ENCODE measurements at places on chromosomes 5 and 9.

DNA sequence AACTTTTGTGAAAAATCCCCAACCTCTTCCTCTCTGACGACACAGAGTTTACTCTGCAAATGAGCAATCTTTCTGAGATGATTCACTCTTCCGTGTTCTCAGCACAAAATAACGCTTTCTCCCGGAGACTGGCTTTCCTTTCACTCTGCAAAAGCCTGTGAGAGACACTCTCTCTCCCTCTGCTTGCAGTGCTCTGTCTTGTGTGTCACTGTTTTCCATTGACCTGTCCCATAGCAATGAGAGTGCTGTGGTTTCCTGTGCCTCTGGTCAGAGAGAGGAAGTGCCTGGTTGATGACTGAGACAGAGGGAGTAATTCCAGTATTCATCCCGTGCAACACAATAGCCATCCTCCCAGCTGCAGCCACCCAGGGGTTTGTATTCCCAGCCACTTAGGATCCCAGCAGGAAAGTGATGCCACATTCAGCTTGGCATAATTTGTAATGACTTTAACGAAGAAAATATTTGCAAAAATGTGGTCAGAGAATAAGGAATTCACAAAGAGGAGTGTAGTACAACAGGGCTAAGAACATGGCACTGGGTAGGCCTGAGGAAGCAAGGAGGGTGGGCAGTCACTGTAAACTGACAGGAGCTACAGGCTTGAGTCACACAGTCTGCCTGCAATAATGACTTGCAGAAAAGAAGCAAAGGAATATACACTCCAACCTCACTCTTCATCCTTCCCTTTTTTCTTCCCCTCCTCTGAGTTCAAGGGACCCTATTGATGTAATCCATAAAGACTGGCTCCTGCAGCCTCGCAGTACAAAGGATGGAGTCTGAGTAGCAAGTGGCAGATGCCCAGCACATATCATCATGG lies 463.5 kb upstream of the RGMB start:
- no peak for DNase-seq
- no peaks in the 10 kb centered on the region for H3K36me3 ChIP-seq
- no peak overlapping the region for H3K4me3 ChIP-seq
- no peaks in the 10 kb centered on the region for H3K27me3 ChIP-seq
- H3K4me1 ChIP-seq = no peaks in the 10 kb centered on the region

DNA sequence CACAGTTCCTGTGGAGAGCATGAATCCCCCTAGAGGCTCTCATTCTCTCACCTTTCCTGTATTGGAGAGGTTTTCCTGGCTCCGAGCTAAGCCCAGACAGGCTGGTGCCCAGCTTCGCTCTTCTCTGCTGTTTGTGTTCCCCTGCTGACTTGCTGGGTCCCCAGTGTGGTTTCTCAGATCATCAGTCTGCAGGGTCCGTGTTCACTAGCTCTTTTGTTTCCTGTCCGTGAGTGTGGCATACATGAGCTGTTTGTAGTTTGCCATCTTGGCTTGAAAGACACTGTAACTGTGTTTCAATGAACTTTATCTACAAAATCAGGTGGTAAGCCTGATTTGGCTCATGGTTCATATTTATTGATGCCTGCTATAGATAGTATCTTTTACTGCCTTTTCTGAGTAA lies 23.8 kb downstream of the LOX start:
- H3K36me3 ChIP-seq = no peaks in the 10 kb centered on the region
- no peaks in the 10 kb centered on the region for H3K4me1 ChIP-seq
- no peak overlapping the region for H3K27ac ChIP-seq
- H3K4me3 ChIP-seq = no peak overlapping the region
- H3K27me3 ChIP-seq = no peaks in the 10 kb centered on the region

DNA sequence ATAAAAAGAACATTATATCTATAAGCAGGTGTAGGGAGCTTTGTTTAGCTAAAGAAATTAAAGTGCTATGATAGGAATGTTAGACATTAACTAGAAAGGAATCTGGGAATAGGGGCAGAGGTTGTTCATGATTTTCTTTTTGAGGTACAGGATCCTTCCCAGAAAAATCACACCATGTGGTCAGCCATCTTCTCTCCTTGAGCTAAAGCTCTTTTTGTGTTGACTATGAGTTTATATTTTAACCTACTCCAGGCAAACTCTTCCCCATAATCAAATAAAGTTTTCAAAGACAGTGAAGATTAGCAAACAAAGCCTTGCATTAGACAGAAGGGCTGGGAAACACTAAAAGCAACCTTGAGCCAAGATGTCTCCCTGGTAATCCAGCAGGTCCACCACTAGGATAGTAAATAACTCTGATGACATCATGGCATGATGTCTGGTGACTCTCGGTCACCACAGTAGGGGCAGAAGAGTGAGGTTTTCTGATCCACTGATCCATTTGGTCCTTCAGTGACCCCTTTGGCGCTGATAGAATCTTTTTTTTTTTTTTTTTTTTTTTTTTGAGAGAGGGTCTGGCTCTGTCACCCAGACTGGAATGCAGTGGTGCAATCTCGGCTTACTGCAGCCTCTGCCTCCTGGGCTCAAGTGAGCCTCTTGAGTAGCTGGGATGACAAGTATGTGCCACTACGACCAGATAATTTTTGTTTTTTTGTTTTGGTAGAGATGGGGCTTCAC lies 30.6 kb upstream of the IL6ST start:
- H3K4me3 ChIP-seq = no peak overlapping the region
- no peaks in the 10 kb centered on the region for H3K36me3 ChIP-seq

- no peak for DNase-seq
- H3K27ac ChIP-seq = no peak overlapping the region
- H3K4me3 ChIP-seq = no peak overlapping the region
- no peaks in the 10 kb centered on the region for H3K4me1 ChIP-seq
- no peaks in the 10 kb centered on the region for H3K27me3 ChIP-seq
- H3K36me3 ChIP-seq = no peaks in the 10 kb centered on the region
Measured at GRCh38 chr5:176959051-176959450, 47.5 kb downstream of the UIMC1 start.

- no peak overlapping the region for H3K27ac ChIP-seq
- no peaks in the 10 kb centered on the region for H3K4me1 ChIP-seq
- no peak overlapping the region for H3K4me3 ChIP-seq
Measured at GRCh38 chr5:28226407-28226806, 1188.0 kb upstream of the CDH9 start.

- H3K27ac ChIP-seq = no peak overlapping the region
- no peaks in the 10 kb centered on the region for H3K36me3 ChIP-seq
Measured at GRCh38 chr5:7882926-7883325, 14.0 kb downstream of the MTRR start.

DNA sequence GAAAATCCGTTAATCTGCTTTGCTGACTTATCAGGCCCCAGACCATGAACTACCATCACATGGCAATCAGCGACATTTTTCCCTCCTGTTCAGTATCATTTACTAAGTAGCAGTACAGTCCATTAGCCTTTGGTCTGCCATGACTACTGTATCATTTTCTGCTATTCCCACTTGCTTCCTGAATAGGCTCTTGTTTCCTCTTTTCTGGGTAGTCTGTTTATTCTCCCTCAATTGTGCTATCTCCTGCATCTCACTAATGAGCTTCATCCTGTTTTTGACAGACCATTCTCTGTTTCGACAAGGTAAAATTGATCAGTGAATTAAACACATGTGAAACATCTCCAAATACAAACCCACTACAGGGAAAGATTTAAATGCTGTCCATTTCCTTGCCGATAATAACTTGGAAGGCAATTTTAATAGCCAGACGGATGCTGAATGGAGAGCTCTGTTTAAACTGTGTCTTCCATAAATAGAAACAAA lies 263.5 kb upstream of the ANKRD55 start:
- H3K36me3 ChIP-seq = no peaks in the 10 kb centered on the region
- no peaks in the 10 kb centered on the region for H3K27me3 ChIP-seq
- no peak overlapping the region for H3K27ac ChIP-seq
- H3K4me1 ChIP-seq = peaks cover 15% of the 10 kb centered on the region
- no peak for DNase-seq

GRCh38 chr9:23824830-23825591 lies 1.0 kb downstream of the ELAVL2 start:
- H3K27ac ChIP-seq = no peak overlapping the region
- DNase-seq = no peak
- H3K27me3 ChIP-seq = peaks cover 7% of the 10 kb centered on the region

DNA sequence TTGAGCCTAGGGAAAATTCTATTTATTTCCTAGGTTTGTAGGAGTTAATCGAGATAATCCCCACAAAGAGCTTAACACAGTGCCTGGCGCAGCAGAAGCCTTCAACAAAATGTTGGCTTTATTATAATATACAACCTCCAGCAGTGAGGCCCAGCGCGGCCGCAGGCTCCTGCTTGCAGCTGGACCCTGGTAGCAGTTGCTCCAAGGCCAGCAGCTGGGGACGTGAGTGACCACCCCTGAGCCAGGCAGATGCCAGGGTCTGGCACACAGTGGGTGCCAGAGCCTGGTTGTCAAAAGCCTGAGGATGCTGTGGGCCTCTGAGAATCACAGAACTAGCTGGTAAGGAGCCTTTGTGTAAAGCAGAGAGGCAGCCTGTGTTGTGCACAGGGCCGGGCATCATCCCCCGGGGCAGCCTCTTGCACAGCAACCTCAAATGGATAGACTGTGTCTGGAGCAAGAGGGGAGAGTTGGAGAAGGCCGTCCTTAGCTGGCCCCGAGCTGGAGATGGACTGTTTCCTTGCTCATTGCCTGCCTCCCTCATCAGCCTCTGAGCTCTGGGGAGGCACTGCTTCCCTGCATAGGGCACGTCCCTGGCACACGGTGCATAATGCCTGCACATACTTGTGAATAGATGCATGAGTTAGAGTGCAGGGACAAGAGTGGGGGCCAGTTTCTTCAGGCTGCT lies 17.3 kb downstream of the CSF1R start:
- no peaks in the 10 kb centered on the region for H3K36me3 ChIP-seq
- no peaks in the 10 kb centered on the region for H3K4me1 ChIP-seq

GRCh38 chr5:52694648-52695047 lies 93.1 kb upstream of the ITGA1 start:
- no peaks in the 10 kb centered on the region for H3K27me3 ChIP-seq
- peaks cover 3% of the 10 kb centered on the region for H3K4me1 ChIP-seq
- H3K36me3 ChIP-seq = no peaks in the 10 kb centered on the region
- no peak overlapping the region for H3K27ac ChIP-seq
- DNase-seq = no peak
- H3K4me3 ChIP-seq = no peak overlapping the region

GRCh38 chr9:83701769-83702168 lies 6.0 kb downstream of the UBQLN1 start:
- H3K4me3 ChIP-seq = no peak overlapping the region
- H3K27ac ChIP-seq = no peak overlapping the region
- H3K4me1 ChIP-seq = peaks cover 8% of the 10 kb centered on the region
- no peaks in the 10 kb centered on the region for H3K27me3 ChIP-seq

DNA sequence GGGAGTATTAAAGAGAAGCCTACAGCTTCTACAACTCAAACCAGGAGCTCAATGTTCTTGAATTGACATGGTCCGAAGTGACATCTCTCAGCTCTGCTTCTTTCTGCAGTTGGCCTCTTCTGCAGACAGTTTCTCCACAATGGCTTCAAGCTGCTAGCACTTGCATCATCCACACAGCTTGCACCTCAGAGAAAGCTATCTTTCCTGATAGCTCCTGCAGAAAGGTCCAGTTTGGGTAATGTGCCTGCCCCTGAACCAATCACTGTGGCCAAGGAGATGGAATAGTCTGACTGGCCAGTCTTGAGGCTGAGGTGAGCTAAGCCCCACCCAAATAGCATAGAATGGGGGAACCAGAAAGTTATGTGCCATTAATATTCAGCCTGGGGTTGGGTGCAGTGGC lies 95.8 kb upstream of the ABCA1 start:
- no peaks in the 10 kb centered on the region for H3K4me1 ChIP-seq
- H3K27ac ChIP-seq = no peak overlapping the region
- H3K27me3 ChIP-seq = no peaks in the 10 kb centered on the region
- no peak overlapping the region for H3K4me3 ChIP-seq
- no peaks in the 10 kb centered on the region for H3K36me3 ChIP-seq
- DNase-seq = no peak

DNA sequence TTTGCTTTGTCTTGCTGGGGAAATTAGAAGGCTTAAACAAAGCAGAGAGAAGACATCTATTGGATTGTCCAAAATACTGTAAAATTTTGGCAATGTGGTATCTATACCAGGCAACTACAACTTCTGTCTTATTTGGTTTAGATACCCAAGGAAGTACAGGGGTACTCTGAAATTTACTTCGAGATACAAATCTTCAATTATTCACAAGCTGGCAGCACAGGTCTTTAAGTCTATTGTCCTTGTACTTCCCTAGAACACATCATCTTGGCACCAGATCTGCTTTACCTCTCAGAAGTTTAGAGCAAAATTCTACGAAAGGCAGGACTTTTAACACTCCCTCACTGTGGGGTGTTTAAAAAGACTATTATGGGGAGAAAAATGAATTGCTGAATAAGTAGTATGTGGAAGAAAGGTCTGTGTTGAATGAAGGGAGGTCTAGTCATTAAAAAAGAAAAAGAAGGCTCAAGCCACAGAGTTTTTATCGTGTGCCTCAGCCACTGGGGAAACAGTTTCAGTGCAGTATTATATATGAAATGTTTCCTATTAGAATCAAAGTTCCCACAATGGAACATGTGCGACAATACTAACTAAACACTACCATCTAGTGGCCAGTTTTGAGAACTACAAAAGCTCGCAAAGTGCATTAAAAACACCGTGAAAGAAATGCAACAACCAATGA lies 93.7 kb downstream of the PDE4D start:
- H3K4me1 ChIP-seq = no peaks in the 10 kb centered on the region
- H3K36me3 ChIP-seq = no peaks in the 10 kb centered on the region
- H3K27ac ChIP-seq = no peak overlapping the region
- H3K4me3 ChIP-seq = no peak overlapping the region
- DNase-seq = no peak
- no peaks in the 10 kb centered on the region for H3K27me3 ChIP-seq

GRCh38 chr5:63953217-63953616 lies 9.0 kb downstream of the HTR1A start:
- no peaks in the 10 kb centered on the region for H3K27me3 ChIP-seq
- H3K4me3 ChIP-seq = no peak overlapping the region
- H3K27ac ChIP-seq = no peak overlapping the region
- no peaks in the 10 kb centered on the region for H3K4me1 ChIP-seq
- no peaks in the 10 kb centered on the region for H3K36me3 ChIP-seq
- no peak for DNase-seq

GRCh38 chr9:4815381-4815956 lies 22.7 kb downstream of the RCL1 start:
- no peaks in the 10 kb centered on the region for H3K4me1 ChIP-seq
- no peak overlapping the region for H3K27ac ChIP-seq
- H3K36me3 ChIP-seq = no peaks in the 10 kb centered on the region
- H3K27me3 ChIP-seq = no peaks in the 10 kb centered on the region
- H3K4me3 ChIP-seq = no peak overlapping the region

- no peak for DNase-seq
- no peaks in the 10 kb centered on the region for H3K27me3 ChIP-seq
- no peaks in the 10 kb centered on the region for H3K36me3 ChIP-seq
- no peak overlapping the region for H3K4me3 ChIP-seq
Measured at GRCh38 chr5:37375091-37375490, 4.0 kb upstream of the WDR70 start.

- no peaks in the 10 kb centered on the region for H3K36me3 ChIP-seq
- H3K27ac ChIP-seq = no peak overlapping the region
- no peak for DNase-seq
- no peak overlapping the region for H3K4me3 ChIP-seq
- no peaks in the 10 kb centered on the region for H3K4me1 ChIP-seq
Measured at GRCh38 chr9:131194762-131195161, 69.4 kb downstream of the NUP214 start.

GRCh38 chr9:80259079-80259478 lies 687.3 kb downstream of the TLE4 start:
- no peak for DNase-seq
- no peaks in the 10 kb centered on the region for H3K27me3 ChIP-seq
- H3K4me1 ChIP-seq = no peaks in the 10 kb centered on the region

GRCh38 chr9:87829756-87830155 lies 52.9 kb upstream of the SPATA31E1 start:
- no peak overlapping the region for H3K4me3 ChIP-seq
- no peaks in the 10 kb centered on the region for H3K4me1 ChIP-seq
- no peaks in the 10 kb centered on the region for H3K27me3 ChIP-seq
- no peak overlapping the region for H3K27ac ChIP-seq
- DNase-seq = no peak

All from ovary (tissue), 10 donors.